ENCODE measurements at places on chromosomes 11 and 22.

DNA sequence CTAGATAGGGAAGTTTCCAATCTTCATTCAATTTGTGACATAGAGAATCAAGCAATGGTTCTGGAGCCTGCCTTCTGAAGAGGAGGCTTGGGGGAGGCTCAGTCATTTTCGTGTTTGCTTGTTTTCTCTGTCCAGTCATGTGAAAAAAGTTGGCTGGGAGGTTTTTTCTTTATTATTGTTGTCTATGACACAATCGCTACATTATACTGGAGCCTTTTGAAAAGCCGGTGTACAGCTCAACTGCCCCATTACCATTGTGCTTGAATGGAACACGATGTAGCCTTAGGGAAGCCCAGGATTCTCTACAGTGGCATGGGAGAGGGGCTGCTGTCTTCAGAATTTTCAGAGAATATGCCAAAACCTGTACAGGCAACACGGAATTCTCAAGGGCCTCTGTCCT, 57.9 kb upstream of the NCAM1 start:
- DNase-seq, result no peak

GRCh38 chr22:30985561-30986208, 16.6 kb downstream of the TUG1 start:
- DNase-seq, result no peak

DNA sequence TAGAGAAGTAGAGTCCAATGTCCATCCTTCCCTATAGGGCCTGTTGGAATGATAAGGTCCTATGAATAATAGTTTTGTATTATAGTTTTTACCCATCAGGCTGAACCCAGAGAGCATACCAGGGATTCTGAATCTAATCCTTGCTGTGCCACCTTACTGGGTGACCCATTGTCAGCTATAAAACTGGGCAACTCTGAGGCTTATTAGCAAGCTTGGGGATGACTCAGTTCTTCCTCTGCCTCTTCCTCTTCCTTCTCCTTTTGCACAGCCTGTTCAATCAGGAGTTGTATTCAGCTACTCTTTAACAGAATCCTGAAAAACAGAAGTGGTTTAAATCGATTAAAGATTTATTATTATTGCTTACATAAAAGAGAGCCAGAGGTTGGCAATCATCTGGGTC, 8.9 kb downstream of the HEPHL1 start:
- no peak for DNase-seq

DNA sequence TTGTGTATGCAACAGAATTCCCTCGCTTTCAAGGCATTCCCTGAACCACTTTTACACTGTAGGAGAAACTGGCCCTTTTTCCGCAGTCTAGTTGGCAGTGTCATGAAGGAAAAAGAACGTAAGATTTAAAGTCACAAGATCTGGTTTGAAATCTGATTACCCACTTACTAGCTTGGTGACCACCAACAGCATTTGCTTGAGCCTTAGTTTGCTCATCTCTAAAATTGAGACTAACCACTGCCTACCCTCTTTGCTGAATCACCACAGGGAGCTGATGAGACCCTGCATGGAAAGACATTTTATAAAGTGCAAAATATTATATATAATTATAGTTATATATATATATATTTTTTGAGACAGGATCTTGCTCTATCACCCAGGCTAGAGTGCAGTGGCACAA, 39.4 kb downstream of the SYTL2 start:
- DNase-seq, result no peak

Measured in fibroblast of pulmonary artery (primary cell).